ENCODE measurements at places on chromosomes 6 and 20.

DNA sequence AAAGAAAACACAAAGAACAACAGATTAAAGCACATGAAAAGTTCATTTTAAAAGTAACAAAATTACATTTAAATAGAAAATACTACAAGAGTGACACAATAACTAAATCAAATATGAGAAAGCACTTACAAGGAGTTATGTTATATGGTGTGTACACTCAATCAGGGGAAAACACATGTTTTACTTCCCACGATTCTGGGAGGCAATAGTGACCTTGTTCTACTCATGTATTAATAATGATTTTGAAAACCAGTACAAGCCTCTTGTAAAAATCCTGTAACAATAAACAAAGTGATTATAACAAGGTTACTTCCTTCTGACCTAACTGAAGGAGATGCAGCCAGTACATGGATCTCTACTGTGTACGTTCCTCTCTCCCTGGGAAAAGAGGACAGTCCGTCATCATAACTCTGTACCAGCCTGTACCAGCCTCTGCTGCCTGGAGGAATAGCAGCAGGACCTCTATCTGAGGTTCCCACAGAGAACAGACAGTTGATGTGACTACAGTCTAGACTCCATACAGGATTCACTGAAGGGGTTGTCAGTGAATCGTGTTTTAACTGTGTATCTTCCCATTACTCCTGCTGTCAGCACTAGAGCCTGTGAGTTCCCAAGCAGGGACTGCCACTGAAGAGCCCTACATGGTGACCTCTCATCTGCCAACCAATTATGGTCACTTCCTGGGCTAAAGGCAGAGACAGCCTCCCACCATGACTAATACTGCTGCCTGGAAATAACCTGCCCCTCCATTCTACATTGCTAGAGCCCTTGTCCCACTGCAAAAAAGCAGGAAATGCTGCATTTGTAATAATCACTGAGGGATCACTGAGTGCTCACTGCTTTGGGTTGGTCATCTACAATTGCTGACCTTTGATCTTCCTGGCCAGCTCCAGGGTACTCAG, 149.7 kb downstream of the KIF16B start:
- no peak for DNase-seq

DNA sequence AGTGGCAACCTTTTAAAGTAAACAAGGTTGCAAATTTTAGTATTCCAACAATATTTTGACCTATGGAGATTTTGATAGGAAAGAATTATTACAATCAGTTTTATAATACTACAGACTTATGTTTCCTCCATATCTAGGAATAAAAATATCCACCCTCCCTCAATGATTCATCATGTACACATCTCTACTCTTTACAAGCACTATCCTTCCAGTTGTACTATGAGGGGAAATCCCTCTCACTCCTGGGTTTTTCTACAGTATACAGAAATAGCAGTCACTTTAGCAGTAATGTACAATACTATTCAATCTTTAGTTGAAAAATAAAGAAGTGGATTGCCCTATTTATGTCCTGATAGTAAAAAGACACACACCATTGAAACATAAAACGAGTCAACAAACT, 46.3 kb upstream of the SCML4 start:
- no peak for DNase-seq

GRCh38 chr20:23235173-23236027, 115.2 kb upstream of the NXT1 start:
- no peak for DNase-seq

DNA sequence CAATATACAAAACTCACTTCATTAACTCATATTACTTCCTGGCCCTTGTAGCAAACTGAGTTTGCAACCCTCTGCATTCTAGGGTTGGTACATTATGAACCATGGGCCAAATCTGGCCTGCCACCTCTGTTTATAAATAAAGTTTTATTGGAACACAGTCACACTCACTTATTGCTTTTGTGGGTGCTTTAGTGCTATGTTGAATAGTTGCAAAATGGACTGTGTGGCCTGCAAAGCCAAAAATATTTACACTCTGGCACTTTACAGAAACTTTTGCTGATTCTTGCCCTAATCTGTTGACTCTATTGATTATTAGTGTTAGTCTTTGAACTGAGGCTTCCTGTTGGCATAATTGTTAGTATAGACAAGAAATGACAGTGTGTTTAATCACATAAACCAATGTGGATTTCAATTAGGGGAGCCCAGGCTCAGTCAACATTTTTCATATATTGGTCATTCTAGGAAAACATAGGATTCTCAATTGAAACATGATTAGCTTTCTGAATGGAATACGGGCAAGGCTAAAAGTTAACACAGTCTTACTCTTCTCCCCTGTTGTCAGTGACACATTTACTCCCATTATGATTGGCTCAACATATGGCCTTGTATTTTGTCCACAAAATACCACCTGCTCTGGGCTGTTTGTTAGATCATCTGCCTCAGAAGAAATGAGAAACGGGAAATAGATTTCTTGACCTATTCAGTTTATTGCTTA, 241.9 kb upstream of the ZFP64 start:
- DNase-seq: no peak

DNA sequence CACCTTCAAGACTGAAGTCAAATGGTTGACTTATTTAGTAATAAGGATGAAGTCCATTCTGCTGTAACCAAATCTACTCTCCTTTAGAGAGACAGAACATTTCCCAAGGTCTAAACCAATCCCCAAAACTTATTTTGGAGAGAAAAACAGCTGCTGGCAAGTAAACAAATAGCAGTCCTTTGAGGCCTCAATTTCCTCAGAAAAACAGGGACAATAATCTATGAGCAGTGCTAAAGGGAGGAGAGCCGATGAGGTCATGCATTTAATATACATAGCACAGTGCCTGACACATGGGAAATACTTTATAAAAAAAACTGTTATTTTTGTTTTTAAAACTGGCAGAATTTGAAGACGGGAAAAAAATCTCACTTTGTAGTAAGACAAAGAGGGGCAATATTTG, 526.0 kb downstream of the EPM2A start:
- DNase-seq: no peak

GRCh38 chr20:35333606-35334005, 41.4 kb upstream of the FAM83C start:
- DNase-seq: no peak

- no peak for DNase-seq
These were observed 168.4 kb downstream of the DOK5 start for GRCh38 chr20:54643761-54644160.

GRCh38 chr20:61533231-61533631, 281.2 kb downstream of the CDH4 start:
- DNase-seq: no peak

DNA sequence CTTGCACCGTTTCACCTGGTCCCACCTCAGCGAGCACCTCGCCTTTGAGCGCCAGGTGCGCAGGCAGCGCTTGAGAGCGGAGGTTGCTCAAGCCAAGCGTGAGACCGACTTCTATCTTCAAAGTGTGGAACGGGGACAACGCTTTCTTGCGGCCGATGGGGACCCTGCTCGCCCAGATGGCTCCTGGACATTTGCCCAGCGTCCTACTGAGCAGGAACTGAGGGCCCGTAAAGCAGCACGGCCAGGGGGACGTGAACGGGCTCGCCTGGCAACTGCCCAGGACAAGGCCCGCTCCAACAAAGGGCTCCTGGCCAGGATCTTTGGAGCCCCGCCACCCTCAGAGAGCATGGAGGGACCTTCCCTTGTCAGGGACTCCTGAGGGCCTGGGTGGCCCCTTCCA, 1.5 kb downstream of the ABT1 start:
- no peak for DNase-seq

GRCh38 chr6:138765896-138766655, 7.5 kb upstream of the CCDC28A start:
- no peak for DNase-seq

DNA sequence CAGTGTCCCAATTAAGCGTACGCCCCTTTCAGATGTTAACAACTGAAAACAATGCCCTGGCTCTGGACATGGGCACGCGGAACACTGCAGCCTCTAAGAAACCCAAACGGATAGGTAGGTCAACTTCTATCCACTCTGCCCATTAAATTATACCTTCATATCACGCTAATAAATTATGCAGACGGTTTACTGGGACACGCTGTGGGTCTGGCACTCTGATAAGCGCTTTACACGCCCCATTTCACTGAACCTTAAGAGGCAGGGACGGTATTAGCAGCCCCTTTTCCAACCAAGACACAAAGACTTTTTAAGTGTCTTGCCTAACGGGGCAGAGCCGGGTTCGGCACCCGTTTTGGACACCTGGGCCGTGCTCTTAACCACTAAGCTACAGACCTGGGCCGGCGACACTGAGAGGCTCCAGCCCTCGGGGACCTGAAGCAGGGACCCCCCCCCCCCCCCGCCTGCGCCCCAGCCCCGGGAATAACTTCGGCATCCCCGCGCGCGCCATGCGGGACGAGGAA, 744 bp downstream of the STAU1 start:
- DNase-seq: no peak

DNA sequence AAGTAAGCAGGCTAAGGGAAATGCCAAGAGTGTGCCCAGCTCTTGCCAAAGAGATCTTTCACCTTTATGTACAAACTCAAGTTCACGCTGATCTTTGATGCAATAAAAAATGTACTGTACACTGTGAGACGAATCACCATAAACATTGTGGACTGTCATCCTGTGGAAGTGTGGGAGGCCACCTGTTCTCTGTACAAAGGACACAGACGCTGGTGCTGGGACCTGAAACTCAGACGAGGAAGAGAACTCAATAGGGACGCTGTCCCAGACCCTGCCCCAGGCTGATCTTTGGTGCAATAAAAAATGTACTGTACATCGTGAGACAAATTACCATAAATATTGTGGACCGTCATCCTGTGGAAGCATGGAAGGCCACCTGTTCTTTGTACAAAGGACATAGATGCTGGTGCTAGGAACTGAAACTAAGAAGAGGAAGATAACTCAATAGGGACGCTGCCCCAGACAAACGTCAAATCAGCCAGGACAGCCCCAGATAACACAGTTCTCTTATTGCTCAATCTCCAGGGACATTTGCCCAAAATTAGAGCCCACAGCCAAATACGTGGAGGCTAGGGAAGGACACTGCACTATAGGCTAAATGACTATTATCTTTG, 312.7 kb upstream of the SGK1 start:
- DNase-seq: no peak

GRCh38 chr6:127907960-127908640, 7.2 kb upstream of the THEMIS start:
- DNase-seq: no peak

Data from naive thymus-derived CD8-positive, alpha-beta T cell (primary cell).